Right atrium auricular region (tissue), 2 donors: ENCODE measurements at places on chromosomes 2 and 18. TPM values are rescaled to one million over a fixed set of nuclear protein-coding genes. Genes with fewer than 3 reads are reported as not detected.
A peak's percentile ranks its signal among the peaks of the same experiment; 100 is the strongest.

GRCh38 chr2:9586465-9586864 is 30.8 kb upstream of the ADAM17 start:
- no peak for DNase-seq
- no peak overlapping the region for H3K4me3 ChIP-seq
- H3K36me3 ChIP-seq: peaks cover 68% of the 10 kb centered on the region
- H3K27ac ChIP-seq: no peak overlapping the region

DNA sequence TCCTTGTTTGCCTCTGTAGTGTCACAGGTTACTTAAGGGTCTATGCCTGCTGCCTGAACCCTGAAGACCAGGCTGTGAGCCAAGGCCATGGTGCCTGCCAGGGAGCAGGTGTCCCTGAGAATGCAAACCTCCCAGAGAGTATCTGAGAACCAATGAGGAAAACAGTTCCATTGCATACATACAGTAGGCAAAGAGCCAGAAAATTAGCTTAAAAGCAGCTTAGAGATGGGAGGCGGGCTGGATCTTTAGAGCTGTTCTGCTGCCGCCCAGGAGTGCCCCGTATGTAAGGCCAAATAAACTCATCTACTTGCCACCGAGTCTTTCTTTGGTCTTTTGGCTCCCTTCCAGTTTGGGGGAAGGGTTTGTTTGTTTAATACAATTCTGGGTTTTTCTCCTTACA is 327.9 kb downstream of the CLIP4 start:
- no peak for DNase-seq
- H3K27ac ChIP-seq: no peak overlapping the region
- H3K36me3 ChIP-seq: no peaks in the 10 kb centered on the region
- H3K4me3 ChIP-seq: no peak overlapping the region

- H3K36me3 ChIP-seq: no peaks in the 10 kb centered on the region
- peak; percentile 32 for DNase-seq
- no peak overlapping the region for H3K4me3 ChIP-seq
- peaks cover 10% of the 10 kb centered on the region for H3K4me1 ChIP-seq
- H3K27me3 ChIP-seq: no peaks in the 10 kb centered on the region
- no peak overlapping the region for H3K27ac ChIP-seq
Measured at GRCh38 chr2:64363848-64364247, 90.1 kb upstream of the LGALSL start.

- peak; percentile 66 for DNase-seq
- no peaks in the 10 kb centered on the region for H3K27me3 ChIP-seq
- H3K4me1 ChIP-seq: no peaks in the 10 kb centered on the region
- no peak overlapping the region for H3K27ac ChIP-seq
- no peak overlapping the region for H3K4me3 ChIP-seq
Measured at GRCh38 chr18:27605107-27605834, 420.2 kb upstream of the CHST9 start.

GRCh38 chr18:3454365-3455089 is 4.6 kb downstream of the TGIF1 start:
- H3K27me3 ChIP-seq: no peaks in the 10 kb centered on the region
- peak overlapping the region; percentile 93 for H3K4me3 ChIP-seq
- H3K36me3 ChIP-seq: peaks cover 30% of the 10 kb centered on the region
- peak overlapping the region; percentile 99 for H3K27ac ChIP-seq

- no peaks in the 10 kb centered on the region for H3K4me1 ChIP-seq
- H3K36me3 ChIP-seq: no peaks in the 10 kb centered on the region
- H3K4me3 ChIP-seq: no peak overlapping the region
- DNase-seq: no peak
- no peaks in the 10 kb centered on the region for H3K27me3 ChIP-seq
Measured at GRCh38 chr2:123540291-123540690, 484.8 kb upstream of the CNTNAP5 start.

DNA sequence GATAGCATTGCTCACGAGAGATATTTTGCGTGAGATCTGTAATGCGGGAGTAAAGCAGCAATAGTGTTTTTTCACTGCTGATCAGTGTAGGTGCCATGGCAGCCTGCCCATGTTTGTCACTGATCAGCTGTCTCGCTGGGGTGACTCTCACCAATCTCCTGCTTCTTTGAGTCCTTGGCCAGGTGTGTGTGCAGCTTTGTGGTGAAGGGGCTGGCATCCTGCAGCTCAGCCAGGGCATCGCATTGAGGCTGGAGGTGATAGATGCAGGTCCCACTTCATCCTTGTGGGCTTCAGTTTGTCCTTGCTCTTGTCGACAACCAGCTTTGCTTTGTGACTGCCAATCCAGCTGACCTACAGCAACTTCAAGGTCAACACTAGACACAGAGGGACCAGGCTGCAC is 258.3 kb upstream of the CXCR4 start:
- no peak overlapping the region for H3K27ac ChIP-seq
- no peaks in the 10 kb centered on the region for H3K27me3 ChIP-seq
- no peak overlapping the region for H3K4me3 ChIP-seq
- no peaks in the 10 kb centered on the region for H3K36me3 ChIP-seq
- DNase-seq: no peak

- peaks cover 34% of the 10 kb centered on the region for H3K36me3 ChIP-seq
- DNase-seq: no peak
- peaks cover 61% of the 10 kb centered on the region for H3K4me1 ChIP-seq
- no peaks in the 10 kb centered on the region for H3K27me3 ChIP-seq
Measured at GRCh38 chr18:23460285-23461273, 7.5 kb downstream of the RIOK3 start.

DNA sequence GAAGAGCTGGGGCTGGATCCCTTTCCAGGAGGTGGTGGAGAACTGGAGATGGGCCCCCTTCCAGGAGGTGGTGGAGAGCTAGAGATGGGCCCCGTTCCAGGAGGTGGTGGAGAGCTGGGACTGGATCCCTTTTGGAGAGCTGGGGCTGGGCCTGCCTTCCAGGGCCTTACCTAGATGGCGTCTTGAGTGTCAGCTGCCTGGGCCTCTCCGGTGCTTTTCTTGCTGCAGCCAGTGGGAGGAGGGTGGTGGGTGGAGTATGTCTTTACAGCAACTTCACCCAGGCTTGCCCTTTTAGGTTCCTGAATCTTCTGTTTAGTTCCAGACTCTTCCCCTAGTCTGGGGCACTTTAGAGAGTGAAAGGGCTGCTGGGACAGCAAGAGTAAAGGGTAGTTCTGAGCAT is 19.1 kb upstream of the TXNDC2 start:
- no peak overlapping the region for H3K27ac ChIP-seq
- no peak for DNase-seq
- no peaks in the 10 kb centered on the region for H3K36me3 ChIP-seq

SNRPD1 gene
- total RNA-seq: 4.4 TPM

SERPINB4 gene
- total RNA-seq: not detected

EPC2 gene
- total RNA-seq: 17.8 TPM

RAX gene
- total RNA-seq: not detected

NRP2 gene
- total RNA-seq: 10.9 TPM
